BJ (cell line): ENCODE measurements at places on chromosomes 4 and X.

DNA sequence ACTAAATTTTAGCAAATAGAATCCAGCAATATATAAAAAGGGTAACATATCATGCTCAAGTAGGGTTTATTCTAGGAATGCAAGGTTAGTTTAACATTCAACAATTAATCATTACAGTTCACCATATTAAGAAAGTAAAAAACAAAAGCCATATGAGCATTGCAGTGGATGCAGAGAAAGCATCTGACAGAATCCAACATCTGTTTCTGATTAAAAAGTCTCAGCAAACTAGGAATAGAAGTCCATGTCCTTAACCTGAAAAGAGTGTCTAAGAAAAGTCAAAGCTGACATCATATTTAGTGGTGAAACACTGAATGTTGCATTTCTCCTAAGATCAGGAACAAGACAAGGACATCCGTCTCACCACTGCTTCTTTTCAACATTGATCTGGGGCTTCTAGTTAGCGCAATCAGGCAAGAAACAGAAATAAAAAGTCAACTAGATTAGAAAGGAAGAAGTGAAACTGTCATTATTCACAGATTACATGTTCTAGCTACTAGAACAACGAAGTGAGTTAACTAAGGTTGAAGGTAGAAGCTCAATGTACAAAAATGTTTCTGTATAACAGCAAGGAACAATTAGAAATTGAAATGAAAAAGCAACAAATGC lies 49.3 kb downstream of the MRPL1 start:
- no peak for DNase-seq

DNA sequence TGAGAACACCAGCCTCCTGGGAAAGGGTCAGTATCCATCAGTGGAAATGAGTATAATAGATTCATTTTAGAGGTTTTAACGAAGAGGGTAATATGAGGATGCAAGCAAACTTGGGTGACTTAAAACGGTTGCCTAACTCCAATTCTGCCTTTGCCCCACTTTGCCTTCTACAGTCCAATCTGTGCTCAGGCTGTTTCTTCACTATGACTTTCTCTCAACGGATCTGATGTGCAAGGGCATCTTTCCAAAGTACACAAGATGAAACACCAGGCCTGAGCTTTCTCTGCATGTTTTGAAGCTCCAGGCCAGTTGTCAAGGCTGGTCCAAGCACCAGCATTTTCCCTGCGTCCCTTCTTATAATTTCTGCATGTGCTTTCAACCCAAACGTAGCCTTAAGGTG lies 68.0 kb upstream of the TMEM164 start:
- no peak for DNase-seq

DNA sequence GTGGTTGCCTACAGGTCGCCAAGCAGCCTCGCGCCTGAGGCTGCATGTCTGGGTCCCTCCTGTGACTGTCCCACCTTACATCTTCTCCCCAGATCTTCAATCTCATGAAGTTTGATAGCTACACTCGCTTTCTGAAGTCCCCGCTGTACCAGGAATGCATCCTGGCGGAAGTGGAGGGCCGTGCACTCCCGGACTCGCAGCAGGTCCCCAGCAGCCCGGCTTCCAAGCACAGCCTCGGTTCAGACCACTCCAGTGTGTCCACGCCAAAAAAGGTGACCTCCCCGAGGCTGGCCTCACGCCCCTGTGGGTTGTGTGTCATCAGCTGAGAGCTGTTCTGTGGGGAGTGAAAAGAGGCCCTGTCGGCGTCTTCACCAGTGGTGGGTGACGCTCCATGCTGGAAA lies 24.9 kb upstream of the HGFAC start:
- DNase-seq, result no peak

- DNase-seq, result no peak
These were observed 61.8 kb upstream of the KLHL13 start for GRCh38 chrX:118178450-118178849.

DNA sequence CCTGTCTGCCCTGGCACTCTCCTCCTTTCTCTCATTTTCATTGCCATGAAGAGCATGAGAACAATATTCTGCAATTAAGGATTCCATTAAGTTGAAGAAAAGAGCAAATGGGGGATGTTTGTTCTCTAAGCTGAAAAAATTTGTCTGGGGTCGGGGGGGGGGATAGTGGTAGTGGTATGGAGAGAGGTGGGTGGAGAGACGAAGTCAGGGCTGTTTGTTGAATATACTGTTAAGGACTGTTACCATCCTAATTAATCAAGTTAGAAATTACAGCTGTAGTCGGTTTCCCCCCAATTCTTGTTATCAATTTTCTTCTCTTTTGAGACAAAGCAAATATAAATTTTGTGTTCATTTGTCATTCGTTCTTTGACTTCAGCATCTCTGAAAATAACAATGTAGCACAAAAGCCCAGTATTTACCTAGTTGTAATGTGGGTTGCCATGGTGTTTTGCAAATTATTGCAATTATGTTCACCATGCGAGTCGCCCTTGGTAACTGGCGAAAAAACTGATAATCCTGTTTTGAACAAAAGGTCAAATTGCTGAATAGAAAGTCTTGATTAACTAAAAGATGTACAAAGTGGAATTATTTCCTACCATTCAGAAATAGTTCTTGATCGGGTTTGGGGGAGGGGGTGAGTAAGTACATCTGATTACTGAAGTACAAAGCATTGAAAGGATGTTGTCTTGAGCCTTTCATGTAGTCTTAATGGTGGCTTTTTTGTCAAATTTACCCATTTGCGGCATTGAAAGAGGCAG lies 139.1 kb downstream of the ARX start:
- no peak for DNase-seq

DNA sequence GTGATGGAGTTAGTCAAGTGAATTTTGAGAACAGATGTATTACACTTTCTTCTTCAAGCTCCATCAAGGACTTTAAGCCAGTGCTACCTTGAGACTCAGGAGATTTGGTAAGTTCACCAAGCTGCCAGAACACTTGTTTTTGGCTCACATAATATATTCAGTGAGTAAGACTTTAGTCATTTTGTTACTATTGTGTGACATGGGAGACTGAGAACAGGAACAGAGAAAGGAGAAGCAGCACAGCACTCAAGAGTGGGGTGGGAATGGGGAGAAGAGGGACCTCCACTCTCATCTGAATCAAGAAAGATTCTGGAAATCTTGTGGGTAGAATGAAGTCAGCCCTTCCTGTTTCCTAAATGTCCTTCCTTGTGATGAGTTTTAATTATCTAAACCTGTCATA lies 87.3 kb upstream of the TET2 start:
- no peak for DNase-seq

GRCh38 chrX:9023293-9023692 lies 10.6 kb downstream of the FAM9B start:
- no peak for DNase-seq

GRCh38 chrX:154036513-154036912 lies 16.8 kb upstream of the IRAK1 start:
- DNase-seq, result no peak

DNA sequence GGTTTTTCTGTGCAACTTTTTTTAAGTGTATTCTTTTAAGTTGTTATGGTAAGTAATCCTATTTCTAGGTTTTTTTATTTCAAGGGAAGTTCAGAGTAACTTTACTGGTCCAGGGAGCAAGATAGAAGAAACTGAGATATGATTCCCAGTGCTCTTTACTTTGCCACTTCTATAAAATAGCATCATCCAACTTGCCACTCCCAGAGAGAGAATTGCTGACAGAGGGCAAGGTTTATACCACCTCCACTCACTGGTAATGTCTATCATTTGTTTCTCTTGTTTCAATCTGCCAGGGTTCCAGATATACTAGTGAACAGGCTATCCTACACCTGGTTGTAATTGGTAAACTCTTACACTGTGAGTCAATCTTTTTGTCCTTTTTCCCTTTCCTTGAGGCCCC lies 3.5 kb upstream of the CLCN3 start:
- DNase-seq, result no peak

- DNase-seq, result no peak
These were observed 200.3 kb downstream of the PDGFC start for GRCh38 chr4:156771171-156771837.

- no peak for DNase-seq
These were observed 5.4 kb downstream of the WDR1 start for GRCh38 chr4:10111067-10111801.

DNA sequence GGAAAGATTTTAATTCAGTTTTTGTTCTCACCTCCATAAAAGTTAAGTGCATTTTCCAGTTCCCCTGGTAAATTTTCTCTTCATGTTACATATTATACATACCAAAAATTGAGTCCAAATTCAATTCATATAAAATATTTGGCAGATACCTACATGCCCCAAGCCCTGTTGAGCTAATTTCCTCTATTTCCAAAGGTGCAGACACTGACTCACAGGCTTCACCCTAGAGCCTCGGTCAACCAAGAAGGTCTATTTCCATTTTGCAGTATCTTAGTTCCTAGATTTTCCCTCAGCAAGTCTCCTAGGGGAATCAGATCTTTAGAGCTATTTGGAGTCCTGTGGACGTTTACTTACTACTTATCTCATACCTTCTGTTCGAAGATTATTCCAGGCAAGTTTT lies 174.4 kb downstream of the TSPAN5 start:
- no peak for DNase-seq

DNA sequence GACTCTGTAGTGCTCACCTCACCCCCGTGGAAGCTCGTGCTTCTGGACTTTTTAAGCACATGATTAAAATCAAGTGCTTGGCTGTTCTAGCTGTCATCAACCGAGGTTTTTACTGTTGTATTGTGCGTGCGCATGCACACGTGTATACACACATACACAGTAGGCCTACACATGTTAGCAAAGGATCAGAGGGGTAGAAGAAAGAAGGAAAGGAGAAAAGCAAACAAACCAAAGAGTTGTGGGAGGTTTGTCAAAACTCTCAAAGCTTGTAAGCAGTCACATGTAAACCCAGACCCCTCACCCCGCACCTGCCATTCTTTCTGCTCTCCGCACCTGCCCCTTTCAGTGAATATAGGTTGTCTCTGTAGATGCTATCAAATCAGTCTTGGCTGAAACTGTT lies 311.8 kb downstream of the HS3ST1 start:
- DNase-seq, result no peak

DNA sequence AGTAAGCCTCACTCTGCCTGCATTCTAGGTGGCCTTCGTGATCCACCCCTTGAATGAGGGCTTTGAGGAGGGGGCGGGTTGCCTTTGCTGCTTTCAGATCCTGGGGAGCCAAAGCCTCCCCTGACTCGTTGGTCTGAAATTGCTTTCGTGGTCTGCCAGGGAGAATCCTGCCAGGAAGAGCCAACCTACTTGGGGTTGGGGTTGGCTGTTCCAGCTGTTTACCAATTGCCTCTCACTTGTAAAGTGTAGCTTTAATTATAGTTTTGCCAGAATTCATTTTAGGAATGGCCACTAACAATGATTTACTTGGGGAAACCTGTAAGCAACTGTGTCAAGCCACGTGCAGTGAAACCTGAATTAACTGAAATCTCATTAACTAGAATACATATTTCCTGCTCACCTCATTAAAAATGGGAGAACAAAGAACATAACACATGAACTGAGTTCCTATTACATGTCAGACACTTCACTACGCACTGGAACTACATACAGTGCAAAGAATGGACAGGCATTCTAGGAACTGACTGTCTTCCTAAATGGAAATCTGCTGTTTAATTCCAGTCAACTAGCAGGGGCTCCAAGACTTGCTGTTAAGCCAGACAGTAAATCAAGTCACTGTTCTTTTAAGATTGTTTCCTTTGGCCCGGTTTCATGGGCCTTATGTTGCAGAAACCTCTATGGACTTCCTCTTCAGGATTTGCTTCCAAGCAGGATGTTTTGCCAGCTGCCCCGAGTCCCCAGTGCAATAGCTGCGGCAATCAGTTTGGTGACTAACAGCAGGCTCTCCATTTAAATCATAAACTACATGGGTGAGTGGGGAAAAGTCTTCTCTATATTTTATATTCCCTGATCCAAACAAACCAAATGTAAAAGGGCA lies 16.4 kb upstream of the NKRF start:
- no peak for DNase-seq

DNA sequence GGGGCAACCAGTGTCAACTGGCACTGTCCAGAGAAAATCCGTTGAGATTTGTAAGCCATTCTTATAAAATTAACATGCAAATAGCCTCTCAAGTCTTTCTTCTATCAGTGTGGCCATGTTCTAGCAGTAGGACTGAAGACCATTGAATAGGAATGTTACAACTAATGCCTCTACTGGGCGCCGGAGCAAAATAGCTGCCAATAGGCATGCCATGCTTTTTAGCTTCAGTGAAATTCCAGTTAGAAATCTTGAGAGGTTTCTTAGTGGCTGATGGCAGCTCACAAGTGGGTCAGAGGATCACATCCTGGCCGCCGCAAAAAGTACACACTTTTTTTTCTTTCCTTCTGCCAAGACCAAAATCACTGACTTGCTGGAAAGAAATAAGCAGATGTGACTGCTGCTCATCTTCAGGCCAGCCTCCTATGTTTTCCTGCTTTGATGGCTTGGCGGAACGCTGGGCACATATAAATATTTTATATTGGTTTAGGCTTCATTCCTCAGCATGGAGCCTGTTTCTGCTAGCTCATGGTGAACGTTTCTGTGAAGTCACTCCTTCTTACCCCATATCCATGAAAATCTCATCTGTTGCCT lies 293.1 kb downstream of the TENM3 start:
- DNase-seq, result no peak

- no peak for DNase-seq
These were observed 109.1 kb upstream of the VMA21 start for GRCh38 chrX:151287954-151288353.

DNA sequence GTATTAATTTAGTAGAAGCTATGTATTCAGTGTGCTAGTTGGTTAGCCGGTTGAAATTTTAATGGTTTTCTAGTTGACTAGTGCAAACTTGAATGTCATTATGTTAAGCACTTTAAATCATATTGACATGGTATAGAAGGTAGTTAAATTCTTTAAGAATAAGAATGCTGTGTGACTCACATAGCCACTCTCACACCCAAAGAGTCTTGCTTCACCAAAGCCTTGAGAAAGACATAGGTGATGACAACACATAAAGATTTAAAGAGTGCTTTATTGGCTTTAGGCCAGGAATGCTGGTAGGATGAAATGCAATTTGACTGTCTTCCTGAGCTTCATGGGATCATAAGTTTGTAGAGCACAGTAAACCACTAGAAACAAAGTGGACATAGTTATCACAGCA lies 85.3 kb downstream of the DCAF8L2 start:
- no peak for DNase-seq

DNA sequence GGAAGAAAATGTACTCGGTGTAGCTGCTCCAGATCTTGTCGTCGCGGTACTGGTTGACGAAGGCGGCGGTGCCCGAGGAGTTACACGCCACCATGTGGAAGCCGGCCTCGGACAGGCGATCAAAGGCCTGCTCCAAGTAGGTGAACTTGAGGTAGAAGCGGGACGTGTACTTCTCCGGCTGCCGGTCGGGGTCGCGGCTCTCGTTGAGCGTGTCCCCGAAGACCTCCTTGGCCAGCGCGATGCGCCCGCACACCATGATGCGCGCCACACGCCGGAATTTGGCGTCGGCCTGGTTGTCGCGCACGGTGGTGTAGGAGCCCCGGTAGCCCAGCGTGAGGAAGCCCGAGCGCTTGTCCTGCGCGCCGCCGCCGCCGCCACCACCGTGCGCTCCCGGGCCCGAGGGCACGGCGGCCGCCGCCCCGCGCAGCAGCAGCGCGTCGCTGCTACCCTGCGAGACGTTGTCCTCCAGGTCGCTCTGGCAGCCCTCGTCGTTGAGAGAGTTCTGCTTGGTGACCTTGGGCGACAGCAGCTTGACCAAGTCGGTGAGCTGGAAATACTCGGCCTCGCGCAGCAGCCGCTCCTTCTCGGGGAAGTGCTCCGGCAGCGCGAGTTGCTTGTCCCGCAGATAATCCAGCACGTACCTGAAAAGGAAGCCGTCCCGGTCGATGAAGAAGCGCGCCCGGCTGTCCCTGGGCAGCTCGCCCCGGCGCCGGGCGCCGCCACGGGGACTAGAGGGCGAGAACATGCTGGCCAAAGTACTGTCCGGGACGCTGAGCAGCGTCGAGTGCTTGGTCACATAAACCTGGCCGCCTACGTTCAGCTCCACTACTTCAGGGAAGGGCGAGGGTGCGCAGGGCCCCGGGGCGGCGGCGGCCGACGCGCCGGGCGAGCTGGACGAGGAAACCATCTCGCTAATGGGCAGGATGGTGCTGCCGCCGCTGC lies 775 bp downstream of the KCTD8 start:
- no peak for DNase-seq
